ENCODE measurements at places on chromosomes 11 and 22.

DNA sequence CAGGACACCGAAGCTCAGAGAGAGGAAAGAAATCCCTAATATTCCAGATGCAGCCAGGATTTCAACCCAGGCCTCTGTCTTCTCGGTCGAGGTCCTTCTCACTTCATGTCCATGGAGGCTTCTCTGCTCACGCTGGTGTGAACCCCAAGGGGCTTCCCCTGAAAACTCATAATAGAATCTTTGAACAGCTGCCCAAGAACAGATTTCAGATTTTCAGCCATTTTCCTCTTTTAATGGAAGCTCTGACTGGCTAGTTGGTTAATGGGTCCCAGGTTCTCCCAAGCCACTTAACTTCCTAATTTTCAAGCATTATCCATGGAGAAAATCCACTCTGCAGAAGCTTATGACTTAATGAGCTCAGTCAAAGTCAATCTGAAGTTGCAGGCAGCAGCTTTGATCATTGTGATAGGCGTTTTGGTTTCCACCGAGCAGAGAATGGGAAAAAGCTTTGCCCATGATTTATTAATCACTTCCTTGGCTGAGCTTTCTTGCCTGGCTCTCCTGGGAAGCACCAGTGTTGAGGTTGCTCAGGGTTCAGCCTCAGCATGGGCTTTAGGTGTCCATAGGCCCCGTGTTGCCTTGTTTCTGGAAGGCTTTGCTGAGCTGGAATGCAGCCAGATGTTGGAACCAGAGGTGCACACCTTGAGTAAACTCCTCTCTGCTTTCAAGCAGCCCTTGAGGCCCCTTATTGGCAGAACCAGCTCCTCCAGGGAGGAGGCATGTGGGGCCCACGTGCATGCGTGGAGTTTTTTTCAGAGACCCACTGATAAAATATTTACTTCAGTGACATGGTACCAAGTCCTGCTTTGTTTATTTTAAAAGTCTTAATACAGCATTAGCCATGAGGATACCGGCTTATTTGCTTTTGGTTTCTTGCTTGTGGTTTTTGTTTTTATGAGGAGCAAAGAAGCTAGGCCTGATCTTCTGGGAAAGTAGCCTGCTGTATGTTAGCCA lies 25.5 kb downstream of the LDLRAD3 start:
- no peaks in the 10 kb centered on the region for H3K36me3 ChIP-seq
- no peaks in the 10 kb centered on the region for H3K27me3 ChIP-seq
- DNase-seq = no peak
- no peak overlapping the region for H3K4me3 ChIP-seq
- H3K27ac ChIP-seq = no peak overlapping the region
- H3K4me1 ChIP-seq = no peaks in the 10 kb centered on the region

DNA sequence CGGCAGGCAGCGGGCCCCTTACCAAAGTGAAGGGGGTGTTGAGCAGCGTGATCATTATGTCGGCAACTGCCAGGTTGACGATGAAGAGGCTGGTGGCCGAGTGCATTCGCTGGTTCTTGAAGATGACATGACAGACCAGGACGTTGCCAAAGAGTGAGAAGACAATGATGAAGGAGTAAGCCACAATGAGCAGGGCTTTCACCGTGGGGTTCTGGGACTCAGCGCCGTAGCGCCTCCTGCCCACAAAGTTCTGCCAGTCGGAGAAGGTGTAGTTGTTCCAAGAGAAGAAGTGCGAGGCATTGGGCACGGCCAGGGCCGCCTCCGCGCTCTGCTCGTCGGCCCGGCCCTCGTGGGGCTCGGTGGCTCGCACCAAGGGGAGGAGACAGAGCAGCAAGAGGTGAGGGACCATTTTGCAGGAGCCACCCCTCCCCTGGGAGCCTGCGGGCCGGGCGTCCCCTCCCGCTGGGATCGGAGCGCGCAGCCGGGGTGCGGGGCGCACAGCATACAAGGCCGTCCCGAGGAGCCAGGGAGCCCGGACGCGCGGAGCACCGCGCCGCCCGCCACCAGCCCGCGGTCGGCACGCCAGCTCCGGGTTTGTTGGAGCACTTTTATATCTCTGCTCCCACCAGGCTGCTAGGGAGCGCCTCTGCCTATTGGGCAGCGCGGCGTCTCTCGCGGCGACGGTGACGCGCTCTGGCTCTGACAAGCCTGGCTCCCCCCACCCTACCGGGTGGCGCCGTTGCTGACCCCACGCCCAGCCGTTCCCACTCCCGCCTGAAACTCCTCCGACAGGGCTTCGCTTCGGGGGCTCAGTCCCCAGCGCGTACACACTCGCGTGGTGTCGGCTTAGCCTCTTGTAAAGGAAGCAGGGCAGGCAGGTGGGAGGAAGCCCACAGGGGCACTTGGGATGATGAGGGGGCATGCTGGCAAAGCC lies at the start of gene GPR83:
GPR83 (minus strand) TSS at position 581 of the 934 bp plus-strand sequence; CDS start at position 409, 172 bp downstream.
- no peaks in the 10 kb centered on the region for H3K36me3 ChIP-seq
- H3K27ac ChIP-seq = no peak within 1 kb of the TSS
- peaks cover 25% of the 10 kb centered on the region for H3K27me3 ChIP-seq
- no peak for DNase-seq
- peak within 1 kb of the TSS; percentile 41 for H3K4me3 ChIP-seq

DNA sequence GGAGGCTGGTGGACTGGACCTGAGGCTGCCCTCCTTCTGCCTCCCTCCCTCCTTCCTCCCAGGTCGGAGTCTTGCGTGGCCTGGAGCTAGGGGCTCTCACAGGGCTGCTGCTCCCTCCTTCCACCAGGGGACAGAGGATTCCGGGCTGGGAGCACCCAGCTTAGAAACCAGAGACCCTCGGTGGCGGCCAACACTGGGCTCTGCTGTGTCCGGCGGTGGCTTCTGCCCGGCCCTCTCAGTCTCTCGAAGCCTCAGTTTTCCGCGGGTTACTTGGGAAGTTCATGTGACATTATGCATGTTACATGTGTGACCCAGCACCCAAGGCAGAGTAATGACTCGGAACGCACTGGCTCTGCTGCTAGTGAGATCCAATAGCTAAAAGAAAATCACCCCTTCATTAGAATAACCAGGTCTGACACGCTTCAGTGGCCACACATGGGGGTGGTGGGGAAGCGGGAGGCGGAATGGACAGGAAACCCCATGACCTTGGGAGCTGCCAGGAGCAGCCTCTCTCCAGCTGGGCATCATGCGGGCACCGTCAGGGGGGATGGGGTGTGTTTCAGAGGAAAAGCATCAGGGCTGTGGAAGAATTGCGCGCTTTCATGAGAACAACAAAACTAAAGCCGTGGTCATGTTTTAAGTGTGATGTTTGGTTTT lies 5.9 kb upstream of the MRGPRG start:
- H3K4me3 ChIP-seq = no peak overlapping the region
- H3K36me3 ChIP-seq = no peaks in the 10 kb centered on the region
- H3K27me3 ChIP-seq = peaks cover 13% of the 10 kb centered on the region
- H3K27ac ChIP-seq = no peak overlapping the region
- no peaks in the 10 kb centered on the region for H3K4me1 ChIP-seq
- DNase-seq = no peak

DNA sequence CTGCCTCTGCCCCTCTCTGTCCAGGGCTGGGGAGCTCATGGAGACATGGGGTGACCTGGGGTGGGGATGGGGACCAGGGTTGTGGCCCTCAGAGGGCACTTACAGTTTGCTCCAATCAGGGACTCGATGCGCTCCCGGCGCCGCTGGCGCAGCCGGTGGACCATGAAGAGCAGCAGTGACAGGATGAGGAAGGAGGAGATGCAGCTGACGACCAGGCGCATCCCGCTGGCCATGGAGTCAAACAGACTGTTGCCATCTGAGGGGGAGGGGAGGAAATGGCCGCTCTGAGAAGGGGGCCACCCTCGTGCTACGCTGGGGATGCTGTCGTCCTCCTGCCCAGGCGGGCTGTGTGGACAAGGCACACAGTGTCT lies 80.5 kb downstream of the DGCR2 start:
- peak; percentile 39 for DNase-seq
- H3K36me3 ChIP-seq = peaks cover 39% of the 10 kb centered on the region
- H3K27me3 ChIP-seq = no peaks in the 10 kb centered on the region

DNA sequence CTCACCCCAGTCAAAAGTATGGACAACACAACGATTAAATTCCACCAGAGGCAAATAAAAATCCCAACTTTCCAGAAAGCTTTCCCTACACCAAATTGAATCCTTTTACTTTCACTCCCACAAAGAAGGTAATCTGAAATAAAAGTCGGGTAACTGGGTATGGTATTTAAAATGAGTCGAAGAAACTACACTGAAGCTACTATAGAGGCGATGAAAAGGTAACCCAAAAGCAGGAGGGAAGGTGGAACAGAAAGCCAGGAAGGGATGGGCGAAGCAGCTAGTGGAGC lies 1.1 kb downstream of the PICALM start:
- H3K36me3 ChIP-seq = no peaks in the 10 kb centered on the region
- no peaks in the 10 kb centered on the region for H3K27me3 ChIP-seq
- no peak for DNase-seq
- peaks cover 49% of the 10 kb centered on the region for H3K4me1 ChIP-seq

GRCh38 chr22:29820961-29821290 lies 17.1 kb downstream of the ASCC2 start:
- DNase-seq = no peak
- no peak overlapping the region for H3K27ac ChIP-seq
- peaks cover 4% of the 10 kb centered on the region for H3K4me1 ChIP-seq
- H3K36me3 ChIP-seq = peaks cover 33% of the 10 kb centered on the region
- H3K27me3 ChIP-seq = no peaks in the 10 kb centered on the region
